ENCODE measurements at places on chromosomes 2 and 18.

DNA sequence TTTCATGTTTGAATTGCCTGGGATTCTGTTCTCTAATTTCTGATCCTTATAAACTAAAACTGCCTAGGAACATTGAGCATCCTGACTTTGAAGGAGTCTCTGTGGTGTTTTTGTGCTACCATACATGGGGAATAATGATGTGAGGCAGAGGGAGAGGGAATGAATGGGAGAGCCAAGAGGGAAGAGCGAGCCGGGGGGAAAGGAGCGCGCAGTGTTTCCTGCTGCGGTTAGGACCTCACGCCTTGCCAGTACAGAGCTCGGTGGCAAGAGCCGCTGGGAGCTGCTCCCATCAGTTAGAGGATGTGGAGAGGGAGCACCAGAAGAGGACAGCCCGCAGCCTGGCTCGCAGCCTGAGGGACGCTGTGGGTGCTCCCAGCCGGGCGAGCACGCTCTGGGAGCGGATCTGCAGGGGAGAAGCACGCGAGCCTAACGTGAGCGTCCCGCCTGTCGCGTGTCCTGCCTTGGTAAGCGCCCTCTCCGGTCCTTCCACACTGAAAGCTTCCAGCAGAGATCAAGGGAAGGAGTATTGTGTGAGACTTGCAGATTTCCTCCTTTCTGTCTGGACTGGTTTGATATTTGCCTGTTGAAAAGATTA lies 114.7 kb downstream of the FAM210A start:
- DNase-seq = peak; percentile 36

DNA sequence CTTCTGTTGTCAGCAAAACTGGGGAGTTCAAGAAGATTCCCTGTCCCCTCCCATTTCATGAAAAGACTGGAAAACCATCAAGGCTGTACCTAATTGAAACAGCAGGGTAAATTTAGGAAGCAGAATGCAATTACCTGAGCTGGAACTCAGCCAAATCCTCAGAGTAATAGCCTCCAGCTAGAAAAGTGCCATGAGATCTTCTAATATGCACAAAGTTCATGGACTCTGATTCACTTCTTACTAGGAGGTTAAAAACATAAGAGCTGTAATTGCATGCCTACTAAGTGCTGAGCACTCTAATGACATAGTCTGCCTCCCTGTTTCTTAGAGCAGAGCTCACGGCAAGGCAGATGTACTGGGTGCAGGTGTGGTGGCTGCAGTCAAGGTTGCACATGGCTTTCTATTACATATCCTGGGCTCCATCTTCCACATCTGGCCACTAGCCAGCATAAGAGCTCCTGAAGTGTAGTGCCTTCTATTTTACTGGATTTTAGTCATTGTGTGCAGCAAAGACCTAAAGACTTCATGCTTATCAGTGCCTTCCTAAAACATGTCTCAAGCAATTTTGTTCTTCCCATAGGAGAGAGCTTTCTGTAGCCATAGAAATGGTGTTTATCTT lies 341.7 kb downstream of the PTPRM start:
- no peak for DNase-seq

- DNase-seq = no peak
Measured at GRCh38 chr2:105864262-105864661, 119.5 kb downstream of the NCK2 start.

GRCh38 chr2:84481702-84482101 lies 22.6 kb upstream of the SUCLG1 start:
- peak; percentile 11 for DNase-seq

DNA sequence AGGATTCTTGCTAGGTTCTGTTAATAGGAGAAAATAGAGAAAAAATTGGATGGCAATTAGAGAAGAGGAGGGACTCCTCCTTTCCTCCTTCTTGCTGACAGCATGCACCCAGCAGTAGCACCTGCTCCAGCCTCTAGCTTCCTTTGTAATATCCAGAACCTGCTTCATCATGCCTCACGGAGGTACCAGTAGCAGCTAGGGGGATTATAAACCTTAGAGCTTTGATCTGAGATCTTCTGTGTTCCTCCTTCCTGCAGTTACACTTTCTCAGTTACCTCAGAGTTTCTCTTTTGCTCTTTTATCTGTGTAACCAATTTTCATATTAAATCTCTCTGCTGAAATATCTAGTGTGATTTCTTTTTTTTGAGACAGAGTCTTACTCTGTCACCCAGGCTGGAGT lies 16.6 kb downstream of the DPP4 start:
- no peak for DNase-seq

DNA sequence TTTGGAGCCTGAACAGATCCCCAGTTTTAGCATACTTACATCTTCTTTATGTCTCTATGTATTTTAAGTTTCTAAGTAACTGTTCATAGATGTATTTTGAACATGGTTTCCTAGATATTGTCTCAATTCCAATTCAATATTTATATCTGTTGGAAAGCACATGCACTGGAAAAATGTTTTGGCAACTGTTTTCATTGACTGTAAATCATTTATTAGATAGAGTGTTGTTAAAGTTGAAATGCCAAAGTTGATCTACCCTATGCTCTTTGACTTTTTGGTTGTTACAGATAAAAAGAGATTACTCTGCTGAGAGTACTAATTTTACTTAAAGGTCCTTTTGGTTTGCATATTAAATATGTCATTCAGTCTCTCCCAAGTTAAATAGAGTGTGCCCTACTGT lies 345.0 kb upstream of the NRP2 start:
- DNase-seq = no peak

GRCh38 chr2:83991992-83992391 lies 467.1 kb downstream of the SUCLG1 start:
- no peak for DNase-seq

DNA sequence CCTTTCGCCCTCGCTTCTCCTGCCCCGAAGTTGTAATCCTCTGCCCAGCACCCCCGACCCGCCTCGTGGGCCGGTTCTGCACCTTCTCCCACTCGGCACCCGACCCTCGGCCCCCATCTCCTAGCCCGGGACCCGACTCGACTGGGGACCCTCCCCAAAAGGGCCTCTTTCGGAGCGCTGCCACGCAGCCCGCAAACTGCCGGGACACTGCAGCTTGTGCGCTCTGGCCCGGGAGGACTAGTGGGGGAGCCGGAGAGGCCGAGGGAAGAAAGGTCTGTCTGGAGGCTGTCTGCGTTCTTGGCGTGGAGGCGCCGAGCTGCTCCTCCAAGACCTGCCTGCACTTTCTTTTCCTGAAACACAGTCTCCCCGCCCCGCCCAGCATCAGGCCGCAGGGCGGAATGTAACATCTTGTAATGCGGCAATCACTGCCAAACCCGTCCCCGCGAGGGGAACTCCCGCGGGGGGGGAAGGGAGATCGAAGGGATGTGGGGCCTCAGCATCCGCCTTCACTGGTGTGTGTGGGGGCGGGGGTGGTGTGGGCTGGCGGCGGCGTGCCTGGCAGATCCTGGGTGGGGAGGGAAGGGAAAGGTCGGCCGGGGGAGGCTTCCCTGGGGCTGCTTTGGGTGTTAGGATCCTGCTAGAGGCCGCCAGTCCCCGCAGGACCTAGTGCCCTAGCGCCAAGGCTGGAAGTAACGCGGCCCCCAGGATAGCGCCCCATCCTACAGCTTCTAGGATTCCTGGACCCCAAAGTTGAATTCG lies 7.4 kb downstream of the DLX2 start:
- DNase-seq = peak; percentile 72

DNA sequence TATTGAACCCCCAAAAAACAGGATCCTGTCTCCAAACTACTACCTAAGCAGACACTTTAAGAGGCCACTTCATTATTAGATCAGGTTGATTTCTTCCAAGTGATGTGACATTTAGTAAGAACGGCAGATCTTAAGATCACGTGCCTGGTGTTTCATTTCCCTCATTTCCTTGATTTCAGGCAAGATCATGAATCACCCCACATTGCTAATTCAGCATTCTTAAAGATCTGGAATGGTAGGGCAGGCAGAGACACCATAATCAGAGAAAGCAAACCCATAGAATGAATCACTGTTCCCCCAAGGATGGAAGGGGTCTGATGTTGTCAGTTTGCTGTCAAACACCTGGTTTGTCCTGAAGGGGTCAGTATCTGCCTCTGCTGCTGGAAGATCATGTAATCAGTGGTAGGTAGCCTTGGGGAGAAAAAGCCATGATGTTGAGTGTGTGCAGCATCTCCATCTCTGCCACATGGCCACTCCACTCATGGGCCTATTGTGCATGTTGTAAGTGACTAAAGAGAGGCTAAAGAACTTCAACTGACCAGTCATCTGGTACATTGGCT lies 133.9 kb downstream of the ARHGAP15 start:
- DNase-seq = peak; percentile 29

- DNase-seq = no peak
Measured at GRCh38 chr2:9970200-9971044, 18.9 kb downstream of the GRHL1 start.

- peak; percentile 63 for DNase-seq
Measured at GRCh38 chr2:44941551-44942234, at the start of gene SIX3. Gene SIX3, plus strand, starts transcription at chr2:44941702. Its CDS starts 403 bp downstream, at chr2:44942105.

DNA sequence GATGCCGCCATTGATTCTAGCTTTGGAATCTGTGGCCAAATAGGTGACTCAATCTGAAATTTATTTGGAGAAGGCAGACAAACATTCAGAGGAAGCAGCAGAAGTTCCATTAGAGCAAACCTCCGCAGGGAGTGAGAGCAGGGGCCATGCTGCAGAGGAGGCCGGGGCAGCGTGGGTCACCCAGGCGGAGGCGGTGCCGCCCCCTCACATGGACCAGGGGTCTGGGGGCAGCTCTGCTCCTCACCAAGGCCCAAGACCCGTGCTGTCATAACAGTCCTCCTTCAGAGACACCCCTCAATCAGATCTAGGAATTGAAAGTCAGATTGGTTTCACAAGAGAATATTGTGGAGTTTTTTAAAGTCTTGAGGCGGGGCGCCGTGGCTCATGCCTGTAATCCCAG lies 92.4 kb downstream of the GBX2 start:
- DNase-seq = no peak

GRCh38 chr2:238145851-238146250 lies 7.4 kb downstream of the KLHL30 start:
- no peak for DNase-seq

- no peak for DNase-seq
Measured at GRCh38 chr18:39208190-39208589, 1642.6 kb upstream of the CELF4 start.

DNA sequence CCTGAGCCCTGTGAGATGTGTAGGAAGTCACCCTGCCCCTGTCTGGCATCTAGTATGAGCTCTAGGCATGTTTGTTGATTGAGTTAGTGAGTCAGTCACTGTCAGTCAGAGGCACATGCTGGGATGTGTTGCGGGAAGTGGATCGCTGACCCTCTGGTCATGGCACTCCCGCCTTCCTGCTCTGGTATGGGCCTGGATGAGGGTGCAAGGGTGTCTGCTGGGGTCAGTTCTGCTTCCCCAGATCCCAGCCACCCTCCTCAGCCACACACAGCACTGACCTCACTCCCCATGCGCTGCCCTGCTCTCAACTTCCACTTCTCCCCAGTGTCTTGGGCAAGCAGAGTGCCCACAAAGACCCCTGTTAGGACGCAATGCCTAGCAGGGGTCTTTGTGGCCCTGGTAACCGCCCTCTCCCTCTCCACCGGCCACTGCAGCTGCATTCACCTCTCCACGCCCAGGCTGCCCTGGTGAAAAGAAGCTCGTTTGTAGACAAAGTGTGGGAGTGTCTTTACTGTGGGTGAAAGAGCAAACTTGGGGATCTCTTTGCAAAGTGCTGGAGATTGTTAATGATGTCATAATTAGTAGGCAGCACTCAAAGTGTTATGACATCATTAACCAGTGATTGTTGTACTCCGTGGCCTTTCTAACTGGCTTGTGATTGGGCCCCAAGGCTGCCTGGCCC lies 252.1 kb downstream of the LDLRAD4 start:
- DNase-seq = no peak

Data from stimulated activated CD4-positive, alpha-beta T cell treated with anti-CD3 and anti-CD28 coated beads, Interleukin-15, amount 100 ng/mL, for 24 hours (primary cell).